Osteoblast (primary cell): ENCODE measurements at places on chromosomes 4 and X. TPM values are rescaled to one million over a fixed set of nuclear protein-coding genes. Genes with fewer than 3 reads are reported as not detected.

The PGAM4 gene
- total RNA-seq: not detected in 2 replicates

The ZFP42 gene
- not detected in 2 replicates for total RNA-seq

The MAMLD1 gene
- total RNA-seq: 2.7 and 3.3 TPM in 2 replicates

The KIAA1210 gene
- total RNA-seq: not detected in 2 replicates

The CT45A10 gene
- total RNA-seq: not detected in 2 replicates

The DEFB131A gene
- total RNA-seq: not detected in 2 replicates

DNA sequence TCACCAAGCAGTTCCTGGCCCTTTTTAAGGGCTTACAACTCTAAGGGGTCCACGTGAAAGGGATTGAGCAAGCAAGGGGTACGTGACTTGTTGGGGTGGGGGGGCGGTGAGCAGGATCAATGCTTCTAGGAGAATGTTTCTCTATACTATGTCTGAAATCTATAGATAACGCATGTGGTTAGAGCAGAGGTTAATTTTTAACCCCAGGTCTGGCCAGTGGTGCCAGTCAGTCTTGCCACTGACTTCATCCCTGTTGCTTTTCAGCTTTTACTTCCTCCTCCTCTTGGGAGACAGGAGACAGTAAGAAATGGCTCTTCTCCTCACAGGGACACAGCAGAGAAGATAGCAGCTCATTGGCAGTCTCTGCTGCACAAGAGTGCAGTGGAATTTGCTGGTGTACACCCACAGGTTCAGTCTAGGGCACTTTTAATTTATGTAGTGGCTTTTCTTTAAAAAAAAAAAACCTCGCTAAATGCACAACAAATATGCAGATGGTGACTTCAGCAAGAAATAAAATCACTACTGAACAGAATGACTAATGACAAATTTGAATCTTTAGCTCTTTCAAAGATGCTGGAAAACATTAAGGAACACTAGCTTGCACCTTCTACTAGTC is 190.5 kb downstream of the CCNG2 start:
- no peak for DNase-seq

DNA sequence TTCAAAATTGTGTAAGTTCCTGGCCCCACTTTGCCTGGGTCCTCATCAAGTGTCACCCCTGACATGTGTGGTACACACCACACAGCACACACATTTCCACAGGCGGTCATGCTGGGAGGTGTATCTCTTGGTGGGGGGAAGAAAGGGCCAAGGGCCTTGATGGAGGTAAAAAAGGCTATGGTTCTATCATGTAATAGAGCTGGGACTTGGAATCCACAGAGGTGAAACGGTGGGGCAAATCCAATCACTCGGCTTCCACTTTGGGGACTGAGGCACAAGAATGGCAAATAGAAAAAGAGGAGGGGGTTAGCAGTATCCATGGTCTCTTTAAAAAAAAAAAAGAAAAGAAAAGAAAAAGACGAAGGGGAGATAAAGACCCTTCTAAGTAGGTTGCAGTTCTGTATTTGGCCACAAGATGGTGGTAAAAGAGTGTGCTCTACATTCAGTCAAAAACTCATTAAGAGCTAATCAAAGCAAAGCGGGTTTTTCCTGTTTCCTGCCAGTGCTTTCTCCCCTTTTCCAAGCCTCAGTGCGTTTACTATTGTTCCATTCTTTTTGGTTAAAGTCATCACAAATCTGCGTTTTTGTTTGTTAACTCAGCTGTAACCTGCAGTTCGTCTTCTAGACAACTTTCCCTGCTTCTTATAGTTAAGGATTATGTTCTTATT is 37.0 kb upstream of the ATP6AP2 start:
- DNase-seq: no peak

DNA sequence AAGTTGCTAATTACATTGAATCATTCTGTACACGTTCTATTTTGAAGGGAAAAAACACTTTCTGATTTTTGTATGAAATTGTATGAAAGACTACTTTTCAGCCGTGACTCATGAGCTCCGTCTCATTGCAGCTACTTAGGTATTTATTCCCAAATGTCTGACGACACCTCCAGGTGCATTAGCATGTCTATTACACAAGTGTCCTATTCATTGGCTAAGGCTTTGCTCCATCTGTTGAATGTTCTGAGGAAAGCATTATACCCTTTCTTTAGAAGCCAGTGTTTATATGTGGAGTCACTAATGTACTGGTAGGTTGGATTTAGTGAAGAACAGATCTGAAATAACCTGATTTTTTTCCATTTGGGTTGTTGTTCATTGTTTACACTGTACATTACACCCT is 51.8 kb downstream of the MAP7D3 start:
- no peak for DNase-seq

DNA sequence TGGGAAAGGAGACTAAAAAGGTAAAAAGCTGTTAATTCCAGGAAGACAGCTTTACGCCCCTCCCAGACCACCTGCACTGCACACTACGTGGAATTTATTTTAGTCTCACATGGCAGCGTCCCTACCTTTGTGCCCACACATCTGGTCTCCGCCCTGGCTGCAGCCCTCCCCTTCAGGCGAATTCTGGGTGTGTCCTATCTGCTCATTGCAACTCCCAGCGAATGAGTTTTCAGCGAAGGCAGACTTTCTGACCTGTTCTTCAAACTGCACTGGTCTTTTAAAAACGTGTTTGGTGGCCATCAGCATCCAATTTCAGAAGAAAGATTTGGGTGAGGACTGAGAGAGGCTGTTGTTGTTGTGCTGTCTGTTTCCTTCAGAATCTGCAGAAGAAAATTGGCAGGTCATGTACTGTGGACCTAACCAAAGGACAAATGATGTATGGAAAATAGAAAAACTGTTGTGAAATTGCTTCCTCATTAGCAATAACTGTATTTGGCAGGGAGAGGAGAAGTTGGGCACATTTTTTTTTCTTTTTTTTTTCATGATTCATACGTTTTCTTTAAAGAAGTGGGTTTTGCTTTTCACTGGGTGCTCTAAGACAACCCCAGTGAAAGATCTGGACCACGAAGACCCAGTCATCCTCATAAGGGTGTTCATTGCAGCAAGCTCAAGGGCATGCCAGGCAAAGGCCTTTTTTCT is 4.2 kb downstream of the TLR8 start:
- no peak for DNase-seq

- no peak for DNase-seq
These were observed 22.2 kb downstream of the TMPRSS11E start for GRCh38 chr4:68469482-68469881.

- no peak for DNase-seq
These were observed 7.9 kb downstream of the RHOH start for GRCh38 chr4:40204507-40205258.

DNA sequence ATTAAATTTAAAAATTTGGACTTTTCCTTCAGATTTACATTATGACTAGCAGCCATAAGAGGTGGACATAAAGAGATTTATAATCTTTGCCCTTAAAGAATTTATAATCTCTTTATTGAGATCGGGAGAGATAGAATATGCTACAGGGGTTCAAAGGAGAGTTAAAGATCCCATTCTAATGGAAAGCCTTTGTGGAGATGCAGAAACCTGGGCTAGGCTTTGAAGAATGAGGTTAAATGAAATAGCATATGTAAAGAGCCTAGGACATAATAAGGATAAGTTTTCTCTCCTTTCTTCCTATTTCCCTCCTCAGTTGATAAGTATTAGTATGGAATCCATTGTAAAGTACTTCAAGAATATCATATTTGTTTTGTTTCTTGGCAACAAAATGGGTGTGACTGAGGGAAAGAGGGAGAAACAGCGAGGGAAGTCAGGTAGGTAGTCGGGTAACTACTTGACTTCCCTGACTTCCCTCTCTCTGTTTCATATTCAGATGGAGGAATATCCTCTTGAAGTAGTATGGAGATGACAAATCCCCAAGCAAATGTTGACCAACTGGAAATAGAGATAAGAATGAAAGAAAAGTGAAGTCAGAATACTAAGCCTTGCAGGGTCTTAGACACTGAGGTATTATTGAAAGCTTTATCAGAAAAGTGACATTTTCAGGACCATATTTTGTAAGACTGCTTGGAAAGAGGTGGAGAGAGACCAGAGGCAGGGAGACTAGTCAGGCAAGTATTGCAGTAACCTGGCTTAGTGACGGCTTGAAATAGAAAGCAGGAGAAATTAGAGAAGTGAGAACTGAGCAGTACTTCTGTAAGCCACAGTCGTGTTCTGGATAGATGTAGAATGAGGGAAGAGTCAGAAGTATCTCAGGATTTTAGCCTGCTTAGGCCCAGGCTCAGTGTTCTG is 82.9 kb downstream of the PDLIM5 start:
- DNase-seq: no peak

DNA sequence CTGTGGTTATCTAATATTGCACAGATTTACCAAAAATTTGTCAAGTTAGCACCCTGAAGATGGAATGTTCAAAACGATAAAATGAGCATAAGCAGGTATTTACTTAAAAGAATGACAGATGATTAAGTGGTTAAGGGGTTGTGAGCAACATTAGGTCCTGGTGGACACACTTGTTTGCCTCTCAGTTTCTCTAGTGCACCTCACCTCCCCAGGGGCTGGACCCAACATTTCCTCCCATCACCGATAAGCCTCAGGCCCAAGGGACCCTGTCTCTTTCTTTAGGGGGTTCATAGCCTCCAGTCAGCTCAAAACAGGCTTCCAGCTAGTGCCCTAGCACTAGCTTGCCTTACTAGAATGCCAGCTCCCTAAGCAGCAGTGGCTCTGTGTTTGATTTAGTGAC is 88.0 kb downstream of the ATP11C start:
- DNase-seq: no peak

DNA sequence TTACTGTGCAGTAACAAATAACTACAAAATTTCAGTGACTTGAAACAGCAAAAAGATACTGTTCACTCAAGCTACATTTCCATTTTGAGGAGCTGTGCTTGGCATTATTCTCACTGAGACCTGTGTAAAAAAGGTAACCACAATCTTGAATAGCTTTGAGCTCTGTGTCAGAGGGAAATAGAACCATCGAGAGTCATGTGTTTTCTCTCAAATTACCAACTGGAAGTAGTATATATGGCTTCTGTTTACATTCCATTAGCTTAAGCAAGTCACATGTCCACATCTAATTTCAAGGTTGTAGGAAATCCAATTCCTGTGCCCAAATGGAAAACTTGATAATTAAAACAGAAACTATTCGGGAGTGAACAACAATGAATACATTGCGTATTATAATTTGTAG is 82.9 kb upstream of the BANK1 start:
- no peak for DNase-seq

DNA sequence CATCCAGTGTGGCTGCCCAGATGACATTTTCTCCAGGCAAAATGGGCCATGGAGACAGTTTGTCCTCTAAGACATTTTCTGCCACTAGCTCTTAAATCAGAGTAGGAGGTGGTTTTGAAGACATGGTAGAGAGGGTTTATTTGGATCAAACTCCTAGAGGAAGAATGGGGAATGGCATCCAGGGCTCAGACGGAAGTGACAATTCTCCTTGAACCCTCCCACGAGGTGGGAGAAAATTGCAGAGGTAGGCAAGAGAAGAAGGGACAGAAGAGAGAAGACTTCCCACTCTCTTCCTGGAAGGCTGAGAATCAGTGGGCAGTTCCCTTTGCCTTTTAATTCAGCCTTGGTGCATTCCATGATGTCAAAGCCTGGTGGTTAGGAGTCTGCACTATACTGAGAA is 194.0 kb downstream of the SMIM20 start:
- no peak for DNase-seq

DNA sequence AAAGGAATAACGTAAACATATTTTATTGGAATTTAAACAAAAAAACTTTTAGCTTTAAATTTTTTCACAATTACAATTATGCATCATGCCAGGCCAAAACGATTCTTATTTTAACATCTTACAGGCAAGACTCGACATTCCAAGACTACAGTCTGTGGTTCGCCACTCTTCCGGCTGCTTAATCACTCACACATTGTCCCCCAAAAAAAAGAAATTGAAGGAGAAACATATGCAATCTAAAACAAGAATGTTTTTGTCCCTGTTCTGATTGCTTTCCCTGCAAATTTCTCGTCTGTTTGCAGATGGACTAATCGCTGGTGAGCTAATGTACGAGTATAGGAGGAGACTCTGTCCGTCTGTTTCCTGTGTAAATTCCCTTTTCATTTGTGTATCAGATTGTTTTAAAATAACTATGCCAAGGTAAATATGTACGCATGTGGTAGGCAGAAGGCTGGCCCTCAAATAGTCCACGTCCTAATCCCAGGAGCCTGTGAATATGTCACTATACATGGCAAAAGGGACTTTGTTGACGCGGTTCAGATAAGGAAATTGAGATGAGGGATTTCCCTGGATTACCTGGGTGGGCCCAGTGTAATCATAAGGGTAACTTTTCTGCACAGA is 37.7 kb upstream of the MTNR1A start:
- DNase-seq: no peak

DNA sequence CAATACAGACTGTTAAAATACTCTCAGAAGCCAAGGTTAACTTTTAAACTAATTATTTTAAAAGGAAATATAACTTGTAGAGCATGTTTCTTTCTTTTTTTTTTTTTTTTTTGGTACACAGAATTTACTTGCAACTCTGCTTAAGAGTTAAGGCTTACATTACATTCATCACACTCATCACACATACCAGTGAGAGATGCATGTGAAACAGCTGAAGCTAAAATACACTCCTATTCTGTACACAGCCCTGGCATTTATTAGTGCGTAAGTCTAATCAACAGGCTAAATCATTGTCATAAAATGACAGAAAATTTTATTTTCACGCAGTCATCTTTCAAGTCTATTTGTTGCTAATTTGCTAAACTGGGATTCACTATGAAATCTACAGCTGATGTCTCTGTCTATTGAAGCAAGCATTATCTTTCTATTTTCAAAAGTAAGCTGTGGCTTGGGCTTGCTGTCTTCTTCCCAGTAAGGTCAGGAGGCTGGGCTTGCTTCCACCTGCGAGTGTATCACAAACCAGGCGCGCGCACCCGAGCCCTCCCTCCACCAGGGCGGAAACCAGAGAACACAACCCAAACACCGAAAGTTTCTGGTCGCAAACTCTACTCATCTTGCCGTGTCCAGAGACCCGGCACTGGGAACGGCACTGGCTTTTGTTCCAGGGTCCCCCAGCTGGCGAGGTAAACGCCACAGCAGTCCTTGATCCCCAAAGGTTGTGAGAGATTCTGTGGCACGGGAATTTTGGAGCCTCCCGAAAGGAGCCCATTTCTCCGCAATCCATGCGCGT is 3.9 kb downstream of the MAML3 start:
- peak; percentile 79 for DNase-seq

DNA sequence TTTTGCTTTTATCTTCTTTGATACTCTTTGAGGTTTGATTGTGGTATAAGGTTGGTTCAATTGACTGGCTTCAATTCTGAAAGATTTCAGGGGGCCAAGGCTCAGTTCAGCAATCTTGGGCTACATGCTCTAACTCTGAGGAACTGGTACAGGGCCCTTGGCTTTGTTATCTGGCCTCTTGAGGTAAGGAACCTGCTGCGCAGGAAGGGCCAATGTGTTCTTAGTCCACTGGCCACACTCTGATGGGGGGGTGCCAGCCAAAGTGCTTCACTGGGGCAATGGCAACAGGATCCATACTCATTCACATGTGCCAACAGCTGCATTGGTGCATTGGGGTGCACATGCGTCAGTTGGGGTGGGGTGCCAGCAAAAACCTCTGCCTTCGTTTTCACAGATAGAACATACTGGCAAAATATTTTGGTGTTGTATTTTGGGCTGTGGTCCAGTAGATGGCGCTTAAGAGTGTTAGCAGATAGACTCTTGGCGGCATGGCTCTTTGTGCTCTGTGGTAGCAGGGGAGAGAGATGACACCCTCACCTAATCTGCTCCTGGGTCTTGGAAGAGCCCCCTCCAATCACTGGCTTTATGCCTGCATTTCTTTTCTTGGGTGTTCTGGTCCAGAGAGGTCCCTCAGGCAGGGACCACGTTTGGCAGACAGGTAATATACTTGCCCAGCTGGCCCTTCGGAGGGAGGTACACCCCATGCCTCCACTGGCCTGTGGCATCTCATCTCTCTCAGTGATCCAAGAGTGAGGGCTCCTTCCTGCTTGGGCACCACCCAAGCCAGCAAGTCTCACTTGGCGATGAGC is 42.9 kb downstream of the NDST3 start:
- peak; percentile 34 for DNase-seq
